ENCODE measurements at places on chromosomes 4 and X.

- no peak for DNase-seq
These were observed 50.0 kb upstream of the MTNR1A start for GRCh38 chr4:186605261-186605865.

DNA sequence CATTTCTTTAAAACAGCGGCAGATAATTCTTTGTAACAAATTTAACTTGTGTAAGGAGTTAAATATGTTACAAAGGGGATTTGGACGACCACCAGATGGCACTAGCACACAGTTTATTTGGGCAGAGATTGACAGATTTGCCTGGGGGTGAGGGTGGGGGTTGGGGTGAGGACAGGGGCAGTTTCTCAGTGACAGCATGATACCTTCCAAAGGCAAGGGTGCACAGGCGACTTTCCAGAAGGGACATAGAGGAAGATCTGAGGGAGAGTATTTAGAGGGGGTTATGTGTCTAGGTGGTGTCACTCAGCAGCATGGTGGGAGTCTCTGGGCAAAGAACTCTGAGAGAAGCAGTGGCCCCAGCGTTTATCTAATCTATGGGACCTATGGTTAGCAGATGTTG lies 9.6 kb upstream of the TMA16 start:
- DNase-seq: peak; percentile 52

- DNase-seq: no peak
These were observed 93.6 kb downstream of the CORIN start for GRCh38 chr4:47744253-47744652.

- no peak for DNase-seq
These were observed 31.6 kb upstream of the CT47C1 start for GRCh38 chrX:119041175-119041574.

DNA sequence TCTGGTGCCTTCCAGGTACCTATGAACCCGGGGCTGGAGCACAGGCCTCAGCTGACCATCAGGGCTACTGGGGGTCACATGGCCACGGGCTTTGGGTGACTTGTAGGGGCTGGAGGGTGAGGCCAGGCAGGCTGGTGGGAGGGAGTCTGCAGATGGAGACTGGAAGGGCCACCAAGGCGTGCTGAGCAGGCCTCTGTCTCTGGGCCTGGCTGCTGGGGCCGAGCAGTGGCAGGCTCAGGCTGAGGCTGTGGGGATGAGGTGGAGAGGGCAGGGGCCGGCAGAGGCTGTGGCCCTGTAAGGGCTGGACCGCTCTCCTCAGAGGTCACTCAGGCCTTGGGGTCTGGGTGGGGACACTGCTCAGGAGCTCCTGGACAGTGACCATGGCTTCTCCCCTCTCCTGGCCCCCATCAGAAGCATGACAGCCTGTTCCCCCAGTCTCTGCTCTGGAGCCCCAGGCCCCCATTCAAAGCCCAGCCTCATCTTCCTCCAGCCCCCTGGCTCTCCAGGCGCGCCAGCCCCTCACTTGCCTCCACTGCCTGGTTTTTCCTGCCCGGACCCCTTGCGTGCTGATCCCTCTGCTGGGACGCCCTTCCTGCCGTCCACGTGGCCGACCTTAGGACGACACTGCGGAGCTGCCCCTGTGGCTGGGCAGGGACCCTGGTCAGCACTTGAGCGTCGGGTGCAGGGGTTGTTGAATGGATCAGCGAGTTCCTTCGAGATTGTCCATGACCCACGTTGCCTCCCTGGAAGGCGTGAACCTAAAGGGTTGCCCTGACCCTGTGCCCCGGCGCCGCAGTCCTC lies 11.1 kb upstream of the NAT8L start:
- DNase-seq: no peak

GRCh38 chr4:88104902-88105610 lies 53.4 kb downstream of the ABCG2 start:
- no peak for DNase-seq
